Mucosa of gallbladder (tissue), 1 donor: ENCODE measurements at places on chromosomes 5 and 9. TPM values are rescaled to one million over a fixed set of nuclear protein-coding genes. Genes with fewer than 3 reads are reported as not detected.

FRMPD1 gene
- 5.9 TPM for total RNA-seq

GRCh38 chr5:165143741-165144140 lies 1638.3 kb downstream of the MAT2B start:
- DNase-seq = no peak

- no peak for DNase-seq
These were observed 361.9 kb downstream of the MTRR start for GRCh38 chr5:8230868-8231267.

HAND1 gene
- 2.7 TPM for total RNA-seq

GRCh38 chr5:150111122-150111521 lies 24.8 kb upstream of the CSF1R start:
- DNase-seq = no peak

C9orf43 gene
- 0.37 TPM for total RNA-seq

- DNase-seq = no peak
These were observed 62.1 kb downstream of the KLF9 start for GRCh38 chr9:70352356-70352755.

DNA sequence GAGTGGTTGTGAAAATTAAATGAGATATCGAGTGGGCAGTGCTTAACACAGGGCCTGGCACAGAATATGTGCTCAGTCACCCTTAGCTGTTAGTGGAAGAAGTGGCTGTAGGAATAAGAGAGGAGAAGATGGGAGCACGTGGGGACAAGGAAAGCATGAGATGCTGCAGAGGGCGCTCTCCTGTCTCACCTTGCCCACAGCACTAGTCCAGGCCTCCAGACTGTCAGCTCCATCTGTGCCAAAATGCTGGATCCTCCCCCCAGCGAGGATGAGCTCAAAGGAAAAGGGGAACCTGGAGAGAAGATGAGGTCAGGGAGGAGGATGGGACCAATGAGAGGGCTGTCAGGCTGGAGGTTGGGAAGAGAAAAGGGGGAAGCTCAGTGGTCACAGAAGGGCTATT lies 12.5 kb downstream of the ARAP3 start:
- DNase-seq = no peak

DNA sequence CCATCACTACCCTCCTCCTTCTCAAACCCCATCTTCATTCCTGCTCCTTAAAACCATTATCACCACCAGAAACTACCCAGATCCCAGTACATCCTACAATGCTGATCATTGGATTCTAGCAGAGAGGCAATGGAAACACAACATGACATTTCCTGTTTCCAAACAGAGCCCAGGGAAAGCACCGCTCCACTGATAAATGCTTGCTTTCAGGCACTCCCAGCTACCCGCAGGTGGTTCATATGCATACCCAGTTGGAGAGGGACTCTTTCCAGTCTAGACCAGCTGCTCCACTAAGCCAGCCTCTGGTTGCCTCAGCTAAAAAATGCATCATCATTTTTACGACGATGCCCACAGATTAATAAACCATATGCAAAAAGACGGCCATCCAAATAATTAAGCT lies 39.2 kb upstream of the ACO1 start:
- DNase-seq = no peak

GRCh38 chr9:127815512-127816361 lies 13.1 kb downstream of the FPGS start:
- DNase-seq = no peak

- DNase-seq = no peak
These were observed 86.5 kb downstream of the DAP start for GRCh38 chr5:10674582-10674981.

IL13 gene
- not detected for total RNA-seq

DNA sequence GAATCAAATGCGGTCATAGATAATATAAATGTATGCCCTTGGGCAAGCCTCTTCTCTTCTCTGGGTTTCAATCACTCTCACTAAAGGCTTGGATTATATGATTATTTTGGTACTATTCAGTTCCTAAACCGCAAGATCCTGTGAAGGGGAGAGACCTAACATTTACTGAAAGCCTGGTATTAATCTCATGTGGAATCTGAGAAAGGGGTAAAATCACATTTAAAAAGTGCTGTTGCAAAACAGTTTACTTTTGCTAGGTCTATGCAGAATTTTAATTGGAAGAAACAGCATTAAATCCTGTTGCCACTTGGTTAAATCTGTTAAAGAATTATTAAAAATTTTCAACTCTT lies 50.7 kb downstream of the SLC44A1 start:
- no peak for DNase-seq

- DNase-seq = no peak
These were observed 2.2 kb downstream of the G3BP1 start for GRCh38 chr5:151773951-151774350.

DNA sequence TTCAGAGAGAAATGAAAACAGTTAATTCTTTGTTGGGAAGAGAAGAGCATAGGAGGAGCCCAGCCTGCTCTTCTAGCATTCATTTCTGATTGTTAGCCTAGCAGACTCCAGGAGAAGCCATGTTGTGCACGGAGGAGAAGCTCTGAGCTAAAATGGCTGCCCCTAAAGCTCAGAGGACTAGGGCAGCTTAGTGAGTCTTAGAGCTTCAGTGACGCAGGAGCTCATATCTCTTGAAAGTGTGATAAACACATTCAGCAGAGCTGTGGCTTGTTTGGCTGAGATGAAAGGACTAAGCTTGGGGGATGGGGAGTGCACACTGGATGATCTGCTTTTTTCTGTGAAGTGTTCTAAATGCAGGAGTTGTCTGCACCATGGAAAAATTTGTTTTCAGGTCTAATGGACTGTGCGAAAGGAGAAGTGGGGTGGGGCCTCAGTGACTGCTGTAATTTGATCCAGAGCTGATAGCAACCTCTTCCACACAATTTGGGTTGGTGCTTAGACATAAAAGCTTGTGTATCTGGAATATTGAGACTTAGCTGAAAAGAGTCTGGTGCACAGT lies 58.5 kb downstream of the ZNF462 start:
- peak; percentile 67 for DNase-seq

ST6GALNAC4 gene
- 42.1 TPM for total RNA-seq

DNA sequence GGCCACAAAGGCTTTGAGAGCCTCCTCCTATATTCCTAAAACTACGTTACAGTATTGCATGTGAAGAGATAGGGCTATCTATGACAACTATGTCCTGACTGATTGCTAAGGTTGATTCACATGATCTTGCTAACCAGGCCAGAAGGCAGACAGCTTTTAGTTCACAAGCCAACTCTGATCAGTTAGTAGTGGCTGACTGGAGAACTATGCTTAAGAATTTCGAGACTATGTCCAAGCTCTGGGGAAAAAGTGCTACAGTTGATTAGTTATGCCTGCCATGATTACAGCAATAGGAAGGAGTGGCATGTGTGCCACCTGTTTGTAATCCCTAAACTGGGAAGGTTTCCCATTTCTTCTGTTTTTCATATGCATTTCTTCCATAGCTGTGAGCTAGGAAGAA lies 223.4 kb downstream of the DOCK8 start:
- DNase-seq = no peak

ACSL6 gene
- 1.5 TPM for total RNA-seq

S1PR3 gene
- total RNA-seq = 36.4 TPM

IFNA1 gene
- not detected for total RNA-seq

GRCh38 chr5:143931476-143931875 lies 119.5 kb downstream of the HMHB1 start:
- no peak for DNase-seq

DNA sequence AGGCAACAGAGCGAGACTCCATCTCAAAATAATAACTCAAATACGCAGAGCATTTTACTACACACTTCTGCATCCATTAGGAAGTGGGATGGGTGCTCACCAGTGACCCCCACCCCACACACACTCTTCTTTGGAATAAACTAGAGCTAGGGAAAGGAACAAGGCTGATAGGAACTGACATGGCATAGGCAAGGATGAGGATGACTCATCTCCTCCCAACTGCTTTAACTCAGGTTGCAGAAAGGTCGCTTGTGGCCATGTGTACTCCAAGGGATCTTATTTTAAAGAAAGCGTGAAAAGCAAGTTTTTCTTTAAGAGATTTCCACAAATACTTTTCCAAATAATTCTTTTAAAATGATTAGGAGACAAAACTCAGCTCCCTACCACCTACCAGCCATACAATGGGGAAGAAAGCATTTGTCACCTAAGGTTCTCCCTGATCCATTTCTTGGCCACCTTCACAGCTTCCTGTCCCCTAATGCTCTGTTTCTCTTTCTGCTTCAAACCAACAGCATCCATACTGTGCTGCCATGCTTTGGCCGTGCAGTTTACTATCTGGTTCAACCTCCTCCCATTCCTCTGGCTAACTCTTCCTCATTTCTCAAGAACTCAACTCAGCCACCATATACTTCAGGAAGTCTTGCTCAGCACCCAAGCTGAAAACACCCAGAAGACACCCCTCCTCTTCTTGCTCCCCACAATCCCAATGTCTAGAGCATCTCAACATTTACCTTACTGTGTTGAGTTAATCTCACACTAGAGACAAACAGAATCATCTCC lies 211.9 kb downstream of the ACTL7B start:
- no peak for DNase-seq
